AG04449 (cell line): ENCODE measurements at places on chromosomes 3 and 15.

GRCh38 chr3:183541235-183541655 lies 14.3 kb downstream of the KLHL6 start:
- DNase-seq, result no peak

DNA sequence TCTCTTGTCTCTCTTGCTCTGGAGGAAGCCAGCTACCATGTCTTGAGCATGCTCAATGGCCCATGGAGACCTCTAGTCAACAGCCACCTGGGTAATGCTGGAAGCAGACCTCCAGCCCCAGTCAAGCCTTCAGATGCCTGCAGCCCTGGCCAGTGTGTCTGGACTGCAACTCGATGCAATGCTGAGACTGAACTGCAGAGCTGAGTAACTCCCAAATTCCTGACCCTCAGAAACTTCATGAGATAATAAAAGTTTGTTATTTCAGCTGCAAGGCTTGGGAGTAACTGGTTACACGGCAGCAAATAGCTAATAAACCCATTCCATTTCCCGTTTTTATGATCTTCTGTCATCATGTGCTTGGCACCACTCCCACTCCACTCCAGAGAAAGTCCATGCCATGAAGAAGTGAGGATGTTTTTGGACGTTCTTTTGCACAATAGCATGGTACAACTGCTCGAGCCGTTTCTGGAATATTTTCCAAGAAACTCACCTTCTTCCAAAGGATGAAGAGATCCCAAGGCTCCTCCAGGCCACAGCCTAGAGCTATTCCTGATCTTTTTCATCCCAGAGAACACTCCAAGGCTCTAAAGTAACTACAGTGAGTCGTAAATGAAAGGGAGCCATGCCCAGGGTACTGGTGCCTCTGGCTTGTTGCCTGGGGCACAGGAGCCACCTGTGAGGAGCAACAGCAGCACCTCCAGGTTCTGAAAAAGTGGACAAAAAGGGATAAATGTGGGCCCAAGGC lies 72.0 kb upstream of the KLF13 start:
- DNase-seq, result peak; percentile 79

GRCh38 chr3:151604891-151605290 lies 128.8 kb upstream of the AADACL2 start:
- DNase-seq, result no peak

- no peak for DNase-seq
Measured at GRCh38 chr3:31804251-31805051, 176.6 kb downstream of the OSBPL10 start.

- DNase-seq, result no peak
Measured at GRCh38 chr3:64829331-64829730, 141.5 kb upstream of the ADAMTS9 start.
